ENCODE measurements at places on chromosomes 6 and 20.

DNA sequence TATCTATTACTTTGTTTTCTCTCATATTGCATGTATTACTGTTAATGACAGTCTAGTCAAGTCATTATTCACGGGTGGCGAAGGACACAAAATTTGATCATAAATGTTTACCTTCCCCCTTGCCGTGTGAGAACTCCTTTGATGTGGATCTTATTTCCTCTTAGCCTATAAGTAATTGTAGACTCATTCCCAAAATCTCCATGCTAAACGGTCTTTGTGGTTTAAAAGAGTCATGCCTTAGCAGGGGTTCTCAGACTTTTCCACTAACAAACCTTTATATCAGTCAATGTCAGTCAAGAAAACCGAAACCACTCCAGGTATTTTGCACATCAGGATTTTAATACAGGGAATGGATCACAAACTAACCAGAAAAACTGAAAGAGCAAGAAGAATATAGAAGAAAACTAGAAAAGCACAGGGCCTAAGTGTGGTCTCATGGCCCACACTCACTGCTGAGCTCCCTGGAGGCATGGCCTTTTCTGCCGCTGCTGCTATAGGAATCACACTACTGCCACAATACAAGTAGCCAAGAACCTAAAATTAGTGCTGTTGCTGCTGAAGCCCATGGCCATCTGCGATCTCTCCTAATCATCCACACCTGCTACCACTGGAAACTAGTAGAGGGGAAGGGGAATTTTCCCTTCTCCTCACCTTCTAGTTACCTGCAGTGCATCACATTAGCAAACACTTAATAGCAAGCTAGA, 186.0 kb upstream of the POU3F2 start:
- no peak for DNase-seq

DNA sequence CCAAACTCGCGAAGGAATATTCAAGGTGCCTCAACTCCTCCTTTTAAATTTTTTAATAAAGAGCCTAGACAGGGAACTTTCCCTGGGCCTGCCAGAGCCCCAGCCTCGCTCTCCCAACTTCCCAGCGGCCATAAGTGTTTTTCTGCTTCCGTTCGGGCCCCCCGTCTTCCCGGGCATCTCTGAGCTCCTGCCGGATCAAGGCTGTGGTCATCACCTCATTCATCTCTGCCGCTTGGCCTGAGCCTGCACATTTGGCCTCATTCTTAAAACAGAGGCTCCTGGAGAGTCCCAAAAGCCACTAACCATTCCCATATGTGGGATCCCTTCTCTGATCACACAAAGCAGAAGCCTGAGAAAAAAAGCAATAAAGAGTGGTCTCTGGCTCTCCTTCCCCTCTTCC, 969.1 kb upstream of the DEFB115 start:
- no peak for DNase-seq

- no peak for DNase-seq
Measured at GRCh38 chr6:133761706-133762105, 127.2 kb upstream of the TCF21 start.

- DNase-seq: no peak
Measured at GRCh38 chr20:63574829-63575743, 1.0 kb upstream of the HELZ2 start.

DNA sequence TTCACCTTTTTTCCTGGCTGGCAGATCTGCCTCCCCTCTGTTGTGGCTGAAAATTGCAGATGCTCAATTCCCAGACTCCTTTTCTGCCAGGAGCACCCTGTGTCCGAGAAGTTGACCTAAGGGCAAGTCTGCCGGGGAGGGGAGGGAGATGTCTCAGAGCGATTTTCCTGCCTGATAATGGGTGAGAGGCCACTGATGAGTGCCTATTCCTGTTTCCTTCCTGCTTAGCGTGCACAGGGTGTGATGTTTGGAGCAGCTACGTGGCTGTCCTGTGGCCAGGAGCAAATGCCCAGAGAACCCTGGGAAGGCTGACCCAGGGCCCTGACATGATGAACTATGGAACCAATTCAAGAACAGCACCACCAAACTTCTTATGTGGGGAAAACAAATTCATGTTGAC, 22.5 kb downstream of the SOX4 start:
- DNase-seq: no peak

DNA sequence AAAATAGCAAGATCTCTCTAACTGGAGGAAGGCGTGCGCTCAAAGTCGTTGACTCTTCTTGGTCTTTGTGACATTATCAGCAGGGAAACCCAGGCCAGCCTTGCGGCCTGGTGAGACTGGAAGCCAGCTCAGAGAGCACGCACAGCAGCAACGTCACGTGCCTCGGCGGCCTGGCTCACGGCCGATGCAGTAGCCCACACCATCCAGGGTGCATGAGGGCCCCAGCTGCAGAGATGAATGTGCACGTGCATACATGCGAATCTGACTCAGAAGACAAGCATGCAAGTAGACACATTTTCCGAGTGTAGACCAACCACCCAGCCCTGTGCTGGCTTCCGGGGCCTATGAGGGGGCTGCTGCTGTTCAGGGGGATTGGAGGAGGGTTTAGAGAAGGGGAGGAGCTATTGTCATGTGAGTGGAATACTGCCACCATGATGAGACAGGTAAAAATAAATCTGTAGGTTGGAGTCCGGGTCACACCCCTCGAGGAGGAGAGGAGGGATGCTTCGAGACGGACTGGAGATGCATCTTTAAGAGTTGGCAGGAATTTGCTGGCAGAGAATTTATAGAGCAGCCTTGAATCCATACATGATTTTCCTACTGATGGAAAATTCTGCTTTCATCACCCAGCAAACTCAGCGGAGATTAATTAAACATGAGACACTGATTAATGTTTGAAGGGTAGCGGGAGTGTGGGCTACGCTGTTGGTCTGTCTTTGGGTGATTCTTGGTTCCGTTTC, 388.2 kb downstream of the CDH4 start:
- DNase-seq: no peak

DNA sequence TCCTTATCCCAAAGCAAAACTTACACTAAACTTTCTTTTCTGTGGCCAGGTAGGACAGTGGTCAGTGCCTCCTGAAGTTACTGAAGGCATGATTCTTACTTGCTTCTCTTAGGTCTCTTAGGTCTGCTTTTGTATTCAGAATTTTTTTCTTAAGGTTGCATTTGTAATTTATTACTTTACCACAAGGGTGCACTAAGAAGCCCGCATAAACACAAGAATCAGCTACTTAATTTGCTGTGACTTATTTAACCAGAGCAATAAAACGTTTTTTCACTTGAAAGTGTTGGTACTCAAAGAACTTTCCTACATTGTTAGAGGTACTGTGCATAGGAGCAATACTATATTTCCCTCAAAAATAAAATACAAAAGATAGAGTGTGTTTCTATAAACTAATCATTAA, 75.4 kb upstream of the LAMA2 start:
- peak; percentile 1 for DNase-seq
